Neuronal stem cell (in vitro differentiated cells): ENCODE measurements at places on chromosomes 6 and 20.

- DNase-seq, result no peak
These were observed 161.4 kb downstream of the PDE7B start for GRCh38 chr6:136012943-136013342.

GRCh38 chr6:160070427-160070826 lies 51.2 kb upstream of the SLC22A1 start:
- DNase-seq, result no peak

DNA sequence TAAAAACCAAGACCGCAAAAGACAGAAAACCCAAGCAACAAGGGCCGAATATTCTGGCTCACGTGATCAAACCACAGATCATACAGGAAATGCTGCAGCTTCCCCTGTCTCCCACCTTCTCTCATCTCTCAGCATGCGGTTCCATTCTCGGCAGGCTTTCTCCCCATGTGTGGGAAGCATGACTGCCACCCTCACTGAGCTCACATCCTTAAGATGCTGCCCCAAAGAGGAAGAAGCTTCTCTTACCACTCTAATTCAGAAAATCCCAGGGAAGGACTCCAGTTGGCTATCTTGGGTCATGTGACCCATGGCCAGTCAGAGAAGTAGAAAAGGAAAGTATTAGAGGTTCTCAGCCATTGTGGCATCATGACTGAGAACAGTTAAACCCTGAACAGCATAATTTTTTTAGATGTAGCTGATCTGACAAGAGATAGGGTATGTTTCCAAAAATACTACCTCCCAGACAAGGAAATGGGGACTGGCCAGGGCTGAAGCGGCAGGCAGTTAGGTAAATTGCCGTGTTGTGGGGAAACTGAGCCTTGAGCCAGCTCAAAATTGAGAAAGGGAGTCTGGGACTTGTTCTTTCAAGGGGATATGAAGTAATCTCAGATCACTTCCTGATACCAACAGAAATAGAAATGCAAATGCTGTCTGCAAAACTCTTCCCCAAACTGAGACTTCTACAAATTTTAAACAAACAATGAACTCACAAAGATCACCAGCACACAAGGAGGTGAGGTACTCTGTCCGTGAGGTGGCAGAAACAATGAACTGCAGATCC lies 37.1 kb upstream of the GRM4 start:
- no peak for DNase-seq

- DNase-seq, result no peak
These were observed 79.2 kb downstream of the CBFA2T2 start for GRCh38 chr20:33568868-33569801.
